ENCODE measurements at places on chromosomes 5 and 9. TPM values are rescaled to one million over a fixed set of nuclear protein-coding genes. Genes with fewer than 3 reads are reported as not detected.
A peak's percentile ranks its signal among the peaks of the same experiment; 100 is the strongest.

GRCh38 chr5:136295914-136296313, 69.4 kb downstream of the TRPC7 start:
- DNase-seq: no peak

GRCh38 chr5:72245546-72245945, 74.5 kb downstream of the MRPS27 start:
- DNase-seq: no peak

DNA sequence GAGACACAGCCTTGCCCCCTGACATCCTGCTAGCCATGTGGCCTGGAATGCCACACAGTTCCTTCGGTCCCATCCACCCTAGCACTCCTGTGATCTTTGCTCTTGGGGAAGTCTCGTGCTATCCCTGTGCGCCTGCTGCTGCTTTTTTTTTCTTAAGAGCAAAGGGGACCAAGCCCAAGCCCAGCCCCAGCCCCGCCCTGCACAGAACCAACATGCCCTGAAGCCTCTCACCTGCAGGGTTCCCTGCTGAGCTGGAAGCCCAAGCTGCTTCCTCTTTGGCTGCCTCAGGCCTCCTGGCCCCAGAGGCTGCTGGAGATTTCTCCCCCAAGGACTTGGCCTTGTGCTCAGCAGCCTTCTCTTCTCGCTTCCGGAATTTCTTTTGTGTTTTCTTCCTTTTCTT, 1.8 kb downstream of the SURF6 start:
- DNase-seq: no peak

GRCh38 chr5:20575571-20575970, 587.6 kb upstream of the CDH18 start:
- DNase-seq: peak; percentile 45

DNA sequence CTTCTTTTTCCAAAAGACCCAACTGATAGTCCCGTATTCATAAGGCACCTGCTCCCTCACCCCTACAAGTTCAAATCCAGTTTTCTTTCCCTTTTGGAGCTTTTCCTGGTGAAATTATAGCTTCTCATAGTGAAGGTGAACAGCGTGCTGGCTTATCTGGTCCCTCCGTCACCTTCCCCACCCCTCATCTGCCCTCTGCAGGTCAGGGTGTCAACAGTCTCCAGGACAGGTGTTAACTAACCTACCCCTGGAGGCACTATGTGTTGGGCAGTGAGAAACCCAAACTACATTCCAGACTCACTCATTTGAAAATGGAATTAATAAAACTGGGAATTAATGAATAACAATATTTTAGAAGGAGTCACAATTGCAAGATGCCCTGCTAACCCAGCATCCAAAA, 109.0 kb upstream of the TAS2R1 start:
- no peak for DNase-seq

The FOXD4L6 gene
- polyA plus RNA-seq: not detected

Data from hindlimb muscle (tissue), 1 donor.